ENCODE measurements at places on chromosomes 1 and 21. TPM values are rescaled to one million over a fixed set of nuclear protein-coding genes. Genes with fewer than 3 reads are reported as not detected.

The IVL gene
- not detected for total RNA-seq

The IFNLR1 gene
- 2.0 TPM for total RNA-seq

The WNT9A gene
- total RNA-seq, result 0.11 TPM

DNA sequence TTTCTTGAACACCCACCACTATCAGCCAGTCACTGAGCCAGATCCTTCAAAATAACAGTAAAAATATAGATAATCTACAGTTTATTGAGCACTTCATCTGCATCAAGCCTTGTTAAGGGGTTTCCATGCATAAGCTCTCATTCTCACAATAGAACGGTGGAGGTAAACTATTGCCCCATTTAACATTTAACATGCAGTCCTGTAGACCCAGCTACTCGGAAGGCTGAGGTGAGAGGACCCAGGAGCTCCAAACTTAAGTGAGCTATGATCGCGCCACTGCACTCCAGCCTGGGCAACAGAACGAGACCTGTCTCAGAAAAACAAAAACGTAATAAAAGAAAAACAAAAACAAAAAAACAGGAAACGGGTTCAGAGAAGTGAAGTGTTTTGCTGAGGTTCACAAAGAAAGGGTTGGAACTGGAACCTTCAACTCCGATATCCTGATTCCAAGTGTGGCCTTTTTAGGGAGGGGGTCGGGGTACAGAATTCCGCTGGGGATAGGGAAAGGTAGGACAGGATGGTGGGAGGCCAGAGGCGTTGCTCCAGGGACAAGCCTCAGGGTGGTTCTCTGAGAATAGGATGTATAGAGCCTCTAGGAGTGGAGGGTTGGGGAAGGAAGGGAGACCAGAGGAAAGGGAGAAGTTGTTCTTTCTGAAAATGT lies 11.6 kb upstream of the SESN2 start:
- DNase-seq, result no peak

DNA sequence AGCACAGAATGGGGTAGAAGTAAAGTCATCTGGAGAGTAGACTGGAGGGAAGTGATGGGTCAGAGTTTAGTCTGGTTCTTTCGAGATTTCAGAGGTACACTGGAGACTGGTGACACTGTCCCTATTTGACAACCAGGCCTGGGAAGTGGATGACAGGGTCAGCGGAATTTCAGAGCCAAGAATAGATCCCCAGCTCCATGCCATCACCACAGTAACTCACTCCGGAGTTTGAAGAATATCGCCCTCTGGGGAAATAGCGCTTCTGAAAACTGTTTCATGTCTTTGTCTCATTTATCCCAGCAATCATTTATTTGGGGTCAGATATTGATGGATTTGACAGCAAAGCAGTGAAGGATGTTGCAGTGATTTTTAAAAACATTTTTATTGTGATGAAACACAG lies 7.6 kb upstream of the NFASC start:
- DNase-seq, result no peak

DNA sequence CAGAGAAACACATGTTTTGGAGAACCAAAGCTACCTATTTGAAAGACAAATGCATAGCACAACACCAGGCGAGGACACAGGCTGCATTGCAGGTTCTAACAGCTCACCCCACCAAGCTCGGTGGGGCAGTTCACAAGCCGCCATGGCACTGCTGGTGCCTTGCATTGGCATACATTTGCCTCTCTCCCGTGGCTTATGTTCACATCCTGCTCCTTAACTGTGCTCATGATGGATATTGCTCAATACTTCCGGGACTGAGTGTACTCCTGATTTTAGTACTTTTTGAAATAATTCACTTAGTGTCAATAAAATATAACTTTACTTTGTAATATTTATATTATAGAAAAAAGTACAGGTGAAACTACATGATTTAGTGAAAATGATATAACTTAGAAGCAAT lies 1187.4 kb upstream of the NCAM2 start:
- DNase-seq, result no peak

GRCh38 chr1:95133687-95134086 lies 16.5 kb downstream of the TLCD4 start:
- DNase-seq, result no peak

GRCh38 chr1:60762911-60763310 lies 319.4 kb upstream of the NFIA start:
- DNase-seq, result no peak

- no peak for DNase-seq
Observed at GRCh38 chr1:184408580-184408979, 21.8 kb downstream of the C1orf21 start.

- no peak for DNase-seq
Observed at GRCh38 chr1:103197216-103197615, 88.9 kb upstream of the COL11A1 start.

DNA sequence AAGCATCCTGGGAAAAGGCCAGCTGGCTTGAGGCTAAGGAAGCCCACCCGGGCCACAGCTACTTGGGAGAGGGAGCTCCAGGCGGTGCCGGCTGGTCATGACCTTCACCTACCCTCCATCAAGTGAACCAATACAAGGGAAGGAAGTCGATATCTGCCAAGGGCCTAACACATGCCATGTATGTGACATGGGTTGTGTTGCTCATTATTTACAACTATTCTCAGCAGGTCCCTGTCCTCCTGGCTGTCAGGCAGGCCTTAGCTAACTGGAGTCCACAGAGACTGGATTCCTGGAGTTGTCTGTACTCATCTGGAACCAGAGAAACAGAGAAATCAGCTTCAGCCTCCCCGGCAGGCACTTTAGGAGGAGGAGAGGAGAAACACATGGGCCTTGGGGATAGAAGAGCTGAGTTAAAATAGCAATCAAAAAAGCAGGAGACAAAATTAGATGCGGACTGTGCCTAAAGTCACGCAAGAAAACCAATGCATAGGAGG lies 15.7 kb downstream of the TCEA3 start:
- DNase-seq, result no peak

- DNase-seq, result no peak
Observed at GRCh38 chr1:72526926-72527325, 244.6 kb upstream of the NEGR1 start.
